Naive thymus-derived CD8-positive, alpha-beta T cell (primary cell): ENCODE measurements at places on chromosomes 2 and 18. TPM values are rescaled to one million over a fixed set of nuclear protein-coding genes. Genes with fewer than 3 reads are reported as not detected.

TMBIM1 gene
- 114 TPM for polyA plus RNA-seq

ARMC9 gene
- polyA plus RNA-seq: 2.6 TPM

DCDC2C gene
- polyA plus RNA-seq: not detected

EML6 gene
- not detected for polyA plus RNA-seq

SAG gene
- polyA plus RNA-seq: not detected

DNA sequence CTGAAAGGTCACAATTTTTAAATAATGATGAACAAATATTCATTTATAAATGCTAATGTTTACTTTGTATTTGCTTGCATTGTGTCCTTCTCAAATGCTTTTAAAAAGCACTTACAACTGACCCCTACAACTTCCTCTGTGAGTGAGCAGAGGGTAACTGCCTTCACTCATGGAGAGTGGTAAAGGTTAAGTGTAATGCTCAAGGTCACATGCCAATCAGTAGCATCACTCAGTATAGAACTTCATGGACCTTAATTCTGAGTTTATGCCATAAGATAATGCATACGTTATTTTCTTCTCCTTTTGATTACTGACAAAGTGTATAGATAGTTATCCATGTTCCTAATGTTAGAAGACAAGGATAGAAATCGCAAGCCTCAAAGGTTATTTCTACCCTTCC, 91.8 kb upstream of the SERTAD2 start:
- no peak for DNase-seq

GRCh38 chr2:206518997-206519396, 75.7 kb downstream of the ADAM23 start:
- DNase-seq: no peak

GRCh38 chr2:176461098-176461808, 192.0 kb downstream of the MTX2 start:
- DNase-seq: no peak

DNA sequence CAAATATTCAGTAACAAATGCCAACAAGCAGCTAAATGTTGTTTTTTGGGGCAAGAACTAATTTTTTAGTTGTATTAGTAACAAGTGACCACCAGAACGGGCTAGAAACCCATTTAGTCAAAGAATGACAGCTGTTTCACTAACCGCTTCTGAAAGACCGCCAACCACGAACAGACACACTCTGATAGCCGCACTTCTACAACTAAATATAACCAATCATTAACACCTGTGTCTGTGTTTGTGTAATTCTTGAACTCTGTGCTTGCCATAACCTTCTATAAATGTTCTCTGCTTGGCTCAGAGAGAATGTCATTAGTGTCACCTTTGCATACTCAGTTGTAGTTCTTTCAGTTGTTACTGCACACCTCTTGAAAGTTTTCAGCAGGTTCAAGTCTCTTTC, 526.3 kb upstream of the LRRTM1 start:
- DNase-seq: no peak

DNA sequence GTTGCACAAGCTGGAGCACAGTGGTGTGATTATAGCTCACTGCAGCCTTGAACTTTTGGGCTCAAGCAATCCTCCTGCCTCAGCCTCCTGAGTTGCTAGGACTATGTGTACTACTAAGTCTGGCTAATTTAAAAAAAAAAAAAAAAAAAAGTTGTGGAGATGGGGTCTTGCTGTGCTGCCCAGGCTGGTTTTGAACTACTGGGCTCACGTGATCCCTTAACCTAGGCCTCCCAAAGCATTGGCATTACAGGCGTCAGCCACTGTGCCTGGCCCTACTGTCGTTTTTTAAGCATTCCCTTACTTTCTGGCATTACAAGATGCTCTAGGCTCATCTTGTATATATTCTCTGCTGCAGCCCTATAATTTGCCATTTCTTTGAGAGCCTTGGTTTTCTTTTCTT, 88.3 kb downstream of the RAPH1 start:
- DNase-seq: no peak

DNA sequence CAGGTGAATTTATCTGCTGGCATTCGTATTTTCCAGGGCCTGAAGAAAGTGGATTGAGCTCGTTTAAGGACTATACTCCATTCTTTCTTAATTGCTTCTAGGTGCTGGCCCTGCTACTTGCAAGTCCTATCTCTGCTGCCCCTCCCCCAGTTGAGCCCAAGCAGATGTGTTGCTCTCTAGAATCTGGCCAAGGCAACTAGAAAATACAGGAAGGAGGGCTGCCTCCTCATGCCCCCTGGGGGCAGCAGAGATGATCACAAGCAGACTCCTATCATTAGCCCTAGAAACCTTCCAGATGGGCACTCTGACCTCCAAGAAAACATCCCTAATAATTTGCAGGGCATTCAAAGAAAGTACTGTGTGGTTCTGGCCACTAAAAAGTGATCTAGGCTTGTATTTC, 72.5 kb upstream of the CYP26B1 start:
- no peak for DNase-seq

DNA sequence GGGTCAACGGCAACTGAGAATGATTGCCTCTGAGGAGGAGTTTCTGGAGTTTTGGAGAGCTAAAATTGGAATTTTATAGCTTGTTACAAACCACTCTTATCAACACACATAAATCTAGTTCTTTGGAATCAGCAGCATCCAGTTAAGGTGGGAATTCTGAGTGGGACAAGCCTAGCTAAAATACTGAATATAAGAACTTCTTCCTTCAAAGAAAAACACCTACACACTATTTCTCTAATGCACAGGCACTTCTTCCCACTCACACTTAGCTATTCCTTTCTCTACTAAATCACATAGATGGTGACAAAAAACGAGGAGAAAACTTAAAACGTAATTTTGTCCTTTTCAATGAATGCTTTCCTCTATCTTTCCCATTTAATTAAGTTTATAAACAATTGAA, 43.4 kb downstream of the FAM98A start:
- DNase-seq: no peak

GRCh38 chr18:3610813-3611212, 160.8 kb downstream of the TGIF1 start:
- no peak for DNase-seq

- DNase-seq: no peak
These were observed 19.8 kb downstream of the ARL5A start for GRCh38 chr2:151808258-151809072.

GRCh38 chr18:37122877-37123276, 293.9 kb downstream of the KIAA1328 start:
- no peak for DNase-seq

- no peak for DNase-seq
These were observed 150.2 kb upstream of the NFATC1 start for GRCh38 chr18:79245517-79246001.

DNA sequence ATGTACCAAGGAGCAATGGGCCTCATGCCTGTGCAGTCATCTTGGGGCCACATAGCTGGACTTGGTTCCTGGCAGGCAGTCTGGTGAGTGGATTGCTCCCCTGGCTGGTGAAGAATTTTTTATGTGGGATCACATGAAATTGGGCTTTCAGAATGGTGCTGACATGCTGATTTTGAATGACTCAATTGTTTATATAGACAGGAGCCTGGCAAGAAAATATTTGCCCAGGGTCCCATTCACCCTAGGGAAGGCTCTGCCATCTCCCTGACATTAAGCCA, 266.9 kb downstream of the DYSF start:
- no peak for DNase-seq

GRCh38 chr2:202757339-202757738, 114.2 kb downstream of the ICA1L start:
- no peak for DNase-seq

- no peak for DNase-seq
These were observed 8.9 kb upstream of the SESTD1 start for GRCh38 chr2:179273461-179273962.

DNA sequence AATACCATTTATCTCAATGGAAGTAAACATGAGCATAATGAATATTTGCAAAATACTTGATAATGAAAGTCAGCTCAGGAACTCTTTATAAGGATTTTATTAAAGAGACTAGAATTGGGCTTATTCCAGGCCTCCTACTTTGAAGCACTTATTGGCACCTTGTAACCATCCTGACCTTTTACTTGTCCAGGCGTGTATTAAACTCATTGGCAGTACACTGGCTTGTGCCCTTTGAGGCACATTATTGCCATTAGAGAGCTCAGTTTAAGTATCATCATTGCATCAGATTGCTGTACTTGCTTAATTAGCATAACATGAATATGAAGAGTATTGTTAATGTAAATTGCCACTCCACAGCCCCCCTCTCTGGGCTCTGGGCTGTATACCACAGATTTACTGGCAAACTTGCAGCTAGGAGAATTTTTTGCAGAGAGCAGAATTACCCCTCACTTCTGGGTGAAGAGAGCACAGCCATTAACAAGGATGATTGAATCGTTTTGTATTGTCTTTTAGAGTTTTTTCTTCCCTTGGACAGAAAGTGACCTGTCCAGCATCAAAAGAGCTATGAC, 72.5 kb downstream of the XIRP2 start:
- DNase-seq: no peak

DNA sequence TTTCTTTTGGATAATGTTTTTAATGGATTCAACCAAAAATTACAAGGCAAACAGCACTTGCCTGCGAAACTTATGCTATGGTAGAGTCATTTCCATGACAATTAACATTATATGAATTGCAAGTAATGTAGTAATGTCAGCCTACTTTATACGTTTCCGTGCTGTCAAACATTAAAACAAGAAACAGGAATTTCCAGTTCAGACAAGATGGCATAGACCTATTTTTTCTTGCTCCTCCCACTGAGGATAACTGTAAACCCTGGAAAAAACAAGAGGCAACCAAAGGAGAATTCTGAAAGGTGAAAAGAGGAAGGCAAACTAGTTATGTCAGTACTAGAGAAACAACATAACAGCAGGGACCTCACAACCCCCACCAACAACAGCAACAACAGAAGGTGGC, 170.7 kb downstream of the DIS3L2 start:
- no peak for DNase-seq

DNA sequence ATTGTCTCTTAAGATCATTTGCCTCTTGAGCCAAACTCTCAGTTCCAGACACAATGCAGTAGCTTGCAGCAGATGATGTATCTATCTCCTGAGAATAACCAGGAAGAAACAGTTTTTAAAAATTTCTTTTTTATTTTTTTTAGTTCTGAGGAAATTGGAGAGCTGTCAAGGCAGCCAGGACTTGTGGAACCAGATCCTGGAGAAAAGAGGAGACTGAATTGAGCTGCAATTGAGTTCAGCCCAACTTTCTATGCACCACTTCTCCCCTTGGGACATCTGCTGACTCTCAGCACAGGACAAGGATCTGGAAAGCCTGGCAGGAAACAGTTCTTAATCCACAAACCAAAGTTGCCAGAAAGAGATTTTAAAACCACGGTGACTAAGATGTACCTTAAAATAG, 13.5 kb upstream of the CSRNP3 start:
- no peak for DNase-seq

DNA sequence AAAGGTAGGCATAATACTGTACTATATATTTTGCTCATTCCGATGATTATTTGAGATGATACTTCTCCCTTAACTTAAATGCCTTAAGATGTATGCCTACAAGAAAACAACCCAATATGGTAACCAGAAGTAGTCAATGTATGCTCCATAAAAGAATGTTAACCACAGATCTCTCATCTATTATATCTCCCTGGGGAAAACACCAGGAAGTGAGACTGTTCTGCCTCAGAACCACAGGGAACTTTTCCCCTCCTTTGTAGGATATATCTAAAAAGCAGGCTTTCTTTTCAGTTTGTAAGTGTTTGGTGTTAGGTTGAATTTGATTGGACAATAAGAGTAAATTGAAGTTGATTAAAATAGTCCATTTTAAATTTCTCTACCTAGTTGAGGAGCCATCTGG, 1160.5 kb upstream of the NXPH2 start:
- no peak for DNase-seq
